ENCODE measurements at places on chromosomes 7 and 10.
A peak's percentile ranks its signal among the peaks of the same experiment; 100 is the strongest.

DNA sequence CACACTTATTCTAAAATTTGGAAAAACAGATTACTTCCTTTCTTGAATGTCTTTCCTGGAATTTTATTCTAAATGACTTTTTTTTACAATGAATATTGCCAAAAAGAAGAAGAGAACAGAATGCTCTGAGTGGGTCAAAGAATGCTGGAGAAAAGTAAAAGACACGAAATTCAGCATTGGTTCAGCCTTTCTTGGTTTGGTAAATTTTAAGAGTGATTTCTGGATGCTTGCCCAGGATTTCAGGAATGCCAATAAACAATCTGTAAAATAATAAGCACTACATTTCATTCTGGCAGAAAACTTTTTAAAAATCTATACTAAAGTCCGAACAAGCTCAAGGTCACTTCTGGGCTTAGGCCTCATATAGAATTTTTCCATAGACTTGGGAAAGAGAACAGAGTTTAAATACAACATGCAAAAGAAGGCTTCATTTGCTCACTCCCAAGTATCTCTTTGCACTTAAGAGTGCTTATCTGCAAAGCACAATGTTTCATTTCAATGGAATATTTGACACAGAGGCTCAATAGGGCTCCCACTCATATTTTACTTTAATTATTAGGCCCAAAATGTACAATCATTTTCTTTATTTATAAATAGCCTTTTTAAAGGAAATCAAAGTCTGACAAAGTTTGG, 359.5 kb upstream of the ANKRD30A start:
- DNase-seq: no peak

DNA sequence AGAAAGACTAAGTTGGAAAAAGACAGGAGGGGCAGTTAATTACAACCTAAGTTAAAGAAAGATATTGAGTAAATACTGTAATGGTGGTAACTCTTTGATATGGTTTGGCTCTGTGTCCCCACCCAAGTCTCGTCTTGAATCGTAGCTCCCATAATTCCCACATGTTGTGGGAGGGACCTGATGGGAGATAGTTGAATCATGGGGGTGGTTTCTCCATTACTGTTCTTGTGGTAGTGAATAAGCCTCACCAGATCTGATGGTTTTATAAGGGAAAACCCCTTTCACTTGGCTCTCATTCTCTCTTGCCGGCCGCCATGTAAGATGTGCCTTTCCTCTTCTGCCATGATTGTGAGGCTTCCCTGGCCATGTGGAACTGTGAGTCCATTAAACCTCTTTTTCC, 143.8 kb downstream of the GRK5 start:
- DNase-seq: no peak

DNA sequence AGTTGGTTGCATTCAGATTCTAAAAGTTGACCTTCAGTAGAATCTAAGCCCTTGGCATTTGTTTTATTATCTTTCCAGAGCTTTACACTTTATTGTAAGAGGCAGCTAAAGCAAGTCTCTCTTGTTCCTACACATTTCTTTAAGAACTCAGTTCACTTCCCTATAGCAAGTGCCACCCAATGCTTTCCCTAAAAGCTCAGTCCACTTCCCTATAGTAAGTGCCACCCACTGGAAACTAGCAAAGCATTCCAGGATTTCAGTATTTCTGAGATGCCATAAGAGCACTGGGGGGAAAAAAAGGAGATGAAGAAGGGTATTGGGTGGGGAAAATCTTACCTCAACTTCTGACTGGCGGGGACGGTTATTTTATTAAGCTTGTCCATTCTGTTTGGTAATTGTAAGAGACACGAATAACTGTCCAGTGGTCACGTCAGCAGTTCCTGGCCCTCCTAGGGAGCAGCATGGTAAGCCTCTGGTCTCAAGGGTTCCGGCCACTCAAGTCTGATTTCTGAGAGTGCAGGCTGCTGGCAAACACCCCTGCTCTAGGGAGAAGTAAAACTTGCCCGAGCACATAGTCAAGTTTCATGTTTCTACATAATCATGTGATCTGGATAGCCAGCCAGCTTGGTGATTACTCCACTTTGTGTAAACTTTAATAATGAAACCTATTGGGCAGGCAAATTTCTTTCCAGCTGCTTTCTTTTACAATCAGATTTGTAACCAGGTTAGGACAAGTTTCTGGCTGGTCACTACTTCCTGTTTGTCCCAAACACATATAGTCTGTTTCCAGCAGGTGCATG, at the start of gene BLNK:
Gene BLNK, minus strand, starts transcription at position 554 of the 800 bp plus-strand sequence. Its CDS starts 171 bp downstream, at position 383.
- DNase-seq: no peak

- DNase-seq: no peak
These were observed 76.3 kb upstream of the ABCB5 start for GRCh38 chr7:20539201-20539600.

DNA sequence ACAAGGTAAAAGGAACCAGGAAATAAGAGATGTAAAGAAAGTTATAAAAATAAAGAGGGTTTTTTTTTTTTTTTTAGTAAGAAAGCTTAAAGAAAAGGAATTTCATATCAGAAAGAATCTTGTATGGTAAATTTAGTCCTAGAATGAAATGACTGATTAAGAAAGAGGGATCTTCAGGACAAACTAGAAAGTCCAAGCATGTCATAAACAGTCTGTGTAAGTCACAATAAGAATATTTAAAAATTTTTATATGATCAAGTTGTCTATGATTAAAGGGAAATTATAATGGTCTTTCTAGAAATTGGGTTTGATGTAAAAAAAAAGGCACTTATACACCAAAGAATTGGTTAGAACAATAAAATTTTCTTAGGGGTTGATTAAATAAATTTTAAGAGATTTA, 289.5 kb downstream of the XPNPEP1 start:
- DNase-seq: no peak

- DNase-seq: no peak
These were observed 876 bp upstream of the PIK3AP1 start for GRCh38 chr10:96721207-96721572.

GRCh38 chr7:131026297-131027000, 292.4 kb upstream of the KLF14 start:
- no peak for DNase-seq

DNA sequence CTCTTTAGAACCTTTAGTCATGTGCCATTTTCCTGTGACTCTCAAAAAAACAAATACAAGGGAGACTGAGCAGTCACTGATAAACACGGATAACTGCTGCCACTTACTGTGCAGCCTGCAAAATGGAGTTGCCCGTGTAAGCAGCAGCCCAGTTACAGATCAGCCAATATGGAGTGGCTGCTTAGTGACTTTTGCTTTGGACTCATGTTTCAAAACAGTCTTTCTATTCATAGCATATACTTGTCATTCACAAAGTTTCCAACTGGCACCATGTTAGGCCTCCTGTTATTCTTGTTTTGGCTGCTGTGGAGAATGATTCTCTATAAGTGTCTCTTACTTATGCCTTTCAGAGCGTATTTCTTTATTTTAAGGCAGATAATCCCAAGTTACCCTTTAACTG, 3.0 kb downstream of the FAM204A start:
- DNase-seq: no peak

- DNase-seq: no peak
These were observed 16.2 kb upstream of the MTPAP start for GRCh38 chr10:30365278-30365677.

- DNase-seq: no peak
These were observed 903 bp upstream of the KCNMA1 start for GRCh38 chr10:77638321-77639101.

DNA sequence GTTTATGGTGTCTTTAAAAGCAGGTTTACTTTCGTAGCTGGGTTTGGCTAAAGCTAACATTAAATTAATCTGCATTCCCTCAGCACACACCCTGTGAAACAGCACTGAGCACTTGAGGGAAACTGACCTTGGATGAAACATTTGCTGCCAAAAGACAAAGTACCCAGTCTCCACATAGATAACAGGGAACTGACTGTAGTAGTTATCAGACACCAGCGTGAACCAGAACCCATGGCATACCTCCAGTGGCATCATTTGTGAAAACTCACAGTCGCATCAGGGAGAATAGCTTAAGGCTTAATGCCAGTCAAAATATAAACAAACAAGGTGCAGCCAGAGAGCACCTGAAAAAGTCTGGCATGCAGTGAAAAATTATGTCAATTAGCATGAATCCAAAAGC, 357.8 kb upstream of the C7orf33 start:
- DNase-seq: no peak

GRCh38 chr7:140417456-140418155, 13.7 kb downstream of the RAB19 start:
- no peak for DNase-seq

- DNase-seq: no peak
These were observed 15.9 kb downstream of the NOS3 start for GRCh38 chr7:151006590-151007300.

DNA sequence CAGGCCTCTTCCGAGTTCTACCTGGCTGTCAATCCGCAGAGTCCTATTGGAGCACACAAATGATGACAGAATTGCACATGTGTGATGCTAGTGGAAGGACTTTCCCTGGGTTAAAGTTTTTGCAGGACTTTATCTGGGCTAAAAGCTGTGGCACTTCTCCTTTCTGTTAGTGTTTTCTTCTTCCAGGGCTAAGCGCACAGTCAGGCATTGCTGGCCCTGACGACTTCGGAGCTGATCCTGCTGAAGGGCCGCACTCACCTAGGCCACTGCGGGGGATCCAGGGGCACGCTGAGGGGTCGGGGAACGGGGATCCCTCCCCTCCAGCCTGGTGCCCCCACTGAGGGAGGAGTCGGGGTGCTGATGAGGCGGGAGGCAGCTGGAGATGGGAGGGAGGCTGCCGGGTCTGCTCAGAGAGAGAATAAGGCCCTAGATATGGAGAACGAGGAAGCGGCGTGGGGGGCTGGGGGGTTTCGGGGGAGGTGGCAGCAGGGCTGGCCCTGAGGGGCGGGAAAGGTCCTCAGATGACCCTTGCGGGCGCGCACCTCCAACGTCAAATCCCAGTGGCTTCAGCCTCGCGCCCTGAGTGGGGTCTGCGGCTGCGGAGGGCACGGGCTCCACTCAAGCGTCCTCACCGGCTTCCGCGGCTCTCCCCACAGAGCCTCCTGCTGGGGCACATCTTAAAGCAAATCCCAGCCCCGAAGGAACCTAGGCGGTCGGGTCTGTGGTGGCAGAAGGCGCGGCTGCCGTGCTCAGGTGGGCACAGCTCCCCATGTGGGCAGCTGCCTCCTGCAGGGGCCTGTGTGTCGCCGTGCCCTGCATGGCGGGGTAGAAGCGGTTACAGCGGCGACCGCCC, 30.9 kb downstream of the AGR3 start:
- no peak for DNase-seq

DNA sequence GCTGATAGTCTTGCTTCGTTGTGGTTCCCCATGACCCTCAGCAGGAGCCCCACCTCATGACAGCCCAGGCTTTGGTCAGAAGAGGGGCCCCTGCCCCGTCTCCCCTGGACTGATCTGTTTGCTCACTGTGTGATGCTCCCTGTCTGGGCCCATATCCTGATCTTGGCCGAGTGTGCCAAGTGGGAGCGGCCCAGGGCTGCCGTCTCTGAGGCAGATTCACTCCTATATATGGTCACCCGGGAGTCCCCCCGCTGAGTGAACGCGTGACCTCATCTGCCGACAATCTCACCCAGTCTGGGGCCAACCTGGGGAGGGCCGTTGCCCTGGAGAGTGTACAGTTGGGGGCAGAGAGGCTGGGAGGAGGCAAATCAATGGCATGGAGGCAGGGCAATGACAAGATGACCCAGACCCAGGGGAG, 34.5 kb downstream of the PPIF start:
- no peak for DNase-seq

DNA sequence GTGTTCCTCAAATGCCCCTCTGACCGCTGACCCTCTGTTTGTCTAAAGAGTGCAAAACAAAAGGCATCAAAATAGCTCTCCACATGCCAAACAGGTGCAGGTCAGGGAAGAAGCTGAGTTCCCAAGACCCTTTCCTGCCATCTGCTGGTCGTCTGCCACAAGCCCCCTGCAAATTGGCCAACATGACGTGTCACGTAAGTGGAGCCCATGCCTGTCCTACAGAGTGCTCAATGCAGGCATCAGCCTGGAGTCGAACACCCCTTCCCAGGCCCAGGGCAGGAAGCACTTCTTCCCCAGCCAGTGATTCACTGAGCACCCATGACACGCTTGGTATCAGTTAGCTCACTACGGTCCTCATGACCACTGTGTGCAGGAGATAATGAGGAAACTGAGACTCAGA, 14.1 kb downstream of the TMEM72 start:
- DNase-seq: no peak

DNA sequence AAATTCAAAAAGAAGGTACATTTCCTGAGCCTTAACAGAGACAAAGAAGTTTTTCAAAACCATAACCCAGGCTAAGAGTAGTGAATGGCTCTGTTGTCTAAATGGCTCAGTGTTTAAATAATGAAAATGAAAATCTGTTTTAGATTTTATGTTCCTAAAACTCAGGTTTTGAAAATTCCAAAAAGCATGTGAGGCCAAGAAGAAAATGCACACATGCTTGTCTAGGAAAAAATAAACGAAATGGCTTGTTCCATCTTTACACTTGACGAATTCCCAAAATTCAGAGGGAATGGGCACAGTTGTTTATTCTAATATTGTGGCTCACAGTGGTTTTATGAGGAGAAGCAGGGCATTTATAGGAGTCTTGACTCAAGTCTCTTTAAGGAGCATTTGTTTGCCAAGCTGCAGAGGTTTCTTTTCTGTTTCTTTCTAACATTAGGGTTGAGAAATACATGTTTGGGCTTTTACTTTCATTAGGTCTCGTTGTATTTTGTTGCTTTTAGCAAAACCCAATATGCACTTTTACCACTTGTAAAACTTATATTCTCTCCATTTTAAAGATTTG, 527.6 kb upstream of the ANKRD30A start:
- no peak for DNase-seq

DNA sequence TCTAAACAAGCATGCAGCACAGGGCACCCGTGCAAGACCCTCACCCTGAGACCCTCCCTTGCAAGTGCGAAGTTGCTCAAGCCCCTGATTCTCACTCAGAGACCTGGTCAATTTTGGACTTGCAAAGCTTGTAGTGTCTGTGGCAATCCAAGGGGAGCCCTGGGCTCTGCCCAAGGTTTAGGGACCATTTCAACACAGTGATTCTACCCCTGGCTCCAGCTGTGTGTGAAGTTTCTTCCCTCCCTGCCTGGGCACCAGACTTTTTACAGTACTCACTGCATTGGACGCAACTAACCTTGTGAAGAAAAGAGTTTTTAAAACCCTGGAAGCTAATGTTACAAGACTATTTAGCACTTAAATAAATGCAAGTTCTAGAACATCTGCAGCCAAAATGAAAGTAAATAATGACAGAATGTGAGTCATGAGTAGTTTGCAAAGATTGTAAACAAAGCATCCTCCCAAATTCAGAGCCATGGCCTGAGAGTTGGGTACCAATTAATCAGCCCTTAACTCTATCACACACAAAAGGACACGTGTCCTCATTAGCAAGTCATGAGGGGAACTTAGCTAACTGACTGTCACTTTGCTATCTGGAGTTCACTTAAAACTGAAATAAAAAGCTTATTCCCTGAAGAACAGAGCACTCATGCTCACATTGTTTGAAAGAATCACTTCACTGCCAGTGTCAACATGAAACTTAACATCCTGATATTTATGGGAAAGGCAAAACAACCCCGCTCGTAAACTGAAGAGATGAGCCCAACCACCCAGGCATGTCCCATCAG, 48.1 kb downstream of the RGS10 start:
- DNase-seq: peak; percentile 20

GRCh38 chr7:5455581-5456219, 32.1 kb upstream of the TNRC18 start:
- no peak for DNase-seq
